Stimulated activated CD4-positive, alpha-beta T cell treated with anti-CD3 and anti-CD28 coated beads, Interleukin-12 subunit alpha, Interleukin-12 subunit beta, amount 100 ng/mL, for 4 hours (primary cell): ENCODE measurements at places on chromosomes 6 and 20.

GRCh38 chr6:130314271-130314670 is 51.5 kb upstream of the TMEM200A start:
- DNase-seq: no peak

- no peak for DNase-seq
Measured at GRCh38 chr6:119119989-119120388, 41.5 kb upstream of the FAM184A start.

DNA sequence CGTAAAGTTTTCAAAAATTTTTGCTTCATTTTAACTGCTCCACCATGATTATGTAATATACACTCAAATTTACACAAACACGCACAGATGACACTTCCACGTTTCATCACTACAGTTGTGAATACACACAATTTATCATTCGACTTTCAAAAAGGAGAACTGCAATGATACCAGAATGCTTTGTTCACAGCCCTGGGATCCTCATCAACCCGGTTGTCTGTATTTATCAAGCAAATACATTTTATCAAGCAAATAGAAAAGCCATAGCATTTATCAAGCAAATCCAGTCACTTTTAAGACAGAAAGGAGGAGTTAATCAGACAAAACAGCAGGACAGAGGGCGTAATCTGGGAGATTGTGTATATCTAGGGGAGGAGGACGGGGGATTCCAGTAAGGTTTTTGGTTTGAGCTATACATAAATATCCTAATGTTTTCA is 20.3 kb upstream of the ABT1 start:
- DNase-seq: no peak

- DNase-seq: peak; percentile 34
Measured at GRCh38 chr6:15628499-15629131, 34.2 kb downstream of the DTNBP1 start.

- DNase-seq: no peak
Measured at GRCh38 chr6:33445119-33445603, 9.2 kb upstream of the ZBTB9 start.

DNA sequence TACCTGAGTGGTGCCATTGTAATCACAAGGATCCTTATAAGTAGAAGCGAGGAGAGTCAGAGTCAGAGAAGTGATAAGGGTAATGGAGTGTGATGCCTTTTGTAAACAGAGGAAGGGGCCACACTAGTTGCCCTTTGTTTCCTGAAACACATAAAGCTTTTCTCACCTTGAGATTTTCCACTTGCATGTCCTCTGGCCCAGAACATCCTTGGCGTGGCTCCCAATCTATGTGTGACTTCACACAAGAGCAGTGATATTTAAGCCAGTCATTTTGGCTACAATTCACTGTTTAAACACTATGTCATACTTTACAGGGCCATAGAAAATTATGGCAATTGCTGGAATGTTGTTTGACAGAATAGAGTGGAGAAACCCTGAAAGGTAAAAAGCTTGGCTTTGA is 121.2 kb upstream of the BTN3A2 start:
- DNase-seq: no peak

DNA sequence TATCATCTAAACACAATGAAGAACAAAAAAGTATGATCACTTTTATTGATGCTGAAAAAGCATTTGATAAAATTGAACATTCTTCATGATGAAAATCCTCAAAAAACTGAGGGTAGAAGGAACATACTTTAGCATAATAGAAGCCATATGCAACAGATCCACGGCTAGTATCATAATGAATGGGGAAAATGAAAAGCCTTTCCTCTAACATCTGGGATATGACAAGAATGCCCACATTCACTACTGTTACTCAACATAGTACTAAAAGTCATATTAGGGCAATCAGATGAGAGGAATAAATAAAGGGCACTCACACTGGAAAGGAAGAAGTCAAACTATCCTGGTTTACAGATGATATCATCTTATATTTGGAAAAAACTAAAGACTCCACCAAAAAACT is 256.6 kb downstream of the RFPL4B start:
- no peak for DNase-seq

GRCh38 chr6:149657441-149657840 is 8.9 kb upstream of the KATNA1 start:
- no peak for DNase-seq

GRCh38 chr6:6784514-6785162 is 196.1 kb downstream of the LY86 start:
- DNase-seq: no peak

DNA sequence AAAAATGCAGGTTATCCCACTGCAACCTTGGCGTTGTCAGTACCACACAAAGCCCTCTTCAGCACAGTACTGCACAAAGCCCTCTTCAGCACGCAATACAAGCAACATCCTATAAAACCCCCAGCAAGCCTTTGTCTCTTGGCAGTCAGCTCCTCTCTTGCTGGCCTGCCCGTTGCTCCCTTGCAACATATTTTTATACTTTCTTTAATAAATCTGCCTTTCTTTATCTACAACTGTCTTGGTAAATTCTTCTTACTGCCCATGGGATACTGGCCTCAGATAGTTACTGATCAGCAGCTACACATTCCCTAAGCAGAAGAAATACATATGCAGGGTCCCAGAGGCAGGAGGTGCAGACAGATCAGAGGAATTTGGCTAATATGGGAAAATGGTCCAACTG is 70.5 kb upstream of the MAP3K4 start:
- no peak for DNase-seq

- DNase-seq: peak; percentile 46
Measured at GRCh38 chr20:33791959-33792597, 19.1 kb upstream of the CHMP4B start.

DNA sequence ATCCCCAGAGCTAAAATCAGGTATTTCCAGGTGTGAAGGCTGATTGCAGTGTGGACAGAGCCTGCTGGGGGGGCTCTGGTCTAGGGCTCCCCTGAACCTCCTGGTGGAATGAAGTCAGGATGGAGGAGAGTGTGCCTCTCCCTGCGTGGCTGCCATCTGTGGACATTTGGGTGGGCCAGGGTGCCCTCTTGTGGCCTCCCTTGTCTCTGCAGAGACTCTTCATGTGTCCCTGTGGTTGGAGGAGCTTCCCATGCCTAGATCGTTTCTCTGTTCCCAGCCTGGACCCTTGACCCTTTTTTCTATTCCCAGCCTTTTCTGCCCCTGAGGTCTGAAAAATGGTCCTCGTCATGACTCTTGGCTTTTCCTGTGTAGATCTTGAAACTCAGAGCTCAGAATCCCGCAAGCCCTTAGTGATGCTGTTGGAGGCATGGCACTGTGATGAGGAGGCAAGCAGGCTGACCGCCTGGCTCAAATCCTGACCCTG is 9.9 kb upstream of the PSMF1 start:
- DNase-seq: peak; percentile 56
